ENCODE measurements at places on chromosomes 7 and 10.
A peak's percentile ranks its signal among the peaks of the same experiment; 100 is the strongest.

GRCh38 chr10:24784923-24785322 lies 61.2 kb upstream of the ARHGAP21 start:
- DNase-seq: no peak

GRCh38 chr7:134705716-134706115 lies 59.1 kb downstream of the BPGM start:
- no peak for DNase-seq

DNA sequence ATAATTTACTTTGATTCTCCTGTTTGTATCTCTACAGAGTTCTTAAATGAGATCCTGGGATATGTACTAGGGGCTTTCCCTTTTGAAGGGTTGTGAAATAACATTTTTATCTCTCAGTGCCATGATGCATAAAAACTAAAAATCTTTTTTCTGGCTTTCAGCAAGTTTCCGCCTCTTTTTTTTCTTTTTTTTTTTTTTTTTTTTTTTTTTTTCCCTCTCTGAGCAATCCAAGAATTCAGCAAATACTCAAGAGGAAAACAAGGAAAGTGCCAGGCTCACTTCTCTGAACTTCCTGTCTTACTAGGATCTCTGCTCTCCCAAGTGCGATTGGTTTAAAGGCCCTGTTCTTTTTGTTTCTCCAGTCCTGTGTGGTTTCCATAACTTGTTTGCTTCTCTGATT lies 79.9 kb downstream of the HYCC1 start:
- DNase-seq: no peak

DNA sequence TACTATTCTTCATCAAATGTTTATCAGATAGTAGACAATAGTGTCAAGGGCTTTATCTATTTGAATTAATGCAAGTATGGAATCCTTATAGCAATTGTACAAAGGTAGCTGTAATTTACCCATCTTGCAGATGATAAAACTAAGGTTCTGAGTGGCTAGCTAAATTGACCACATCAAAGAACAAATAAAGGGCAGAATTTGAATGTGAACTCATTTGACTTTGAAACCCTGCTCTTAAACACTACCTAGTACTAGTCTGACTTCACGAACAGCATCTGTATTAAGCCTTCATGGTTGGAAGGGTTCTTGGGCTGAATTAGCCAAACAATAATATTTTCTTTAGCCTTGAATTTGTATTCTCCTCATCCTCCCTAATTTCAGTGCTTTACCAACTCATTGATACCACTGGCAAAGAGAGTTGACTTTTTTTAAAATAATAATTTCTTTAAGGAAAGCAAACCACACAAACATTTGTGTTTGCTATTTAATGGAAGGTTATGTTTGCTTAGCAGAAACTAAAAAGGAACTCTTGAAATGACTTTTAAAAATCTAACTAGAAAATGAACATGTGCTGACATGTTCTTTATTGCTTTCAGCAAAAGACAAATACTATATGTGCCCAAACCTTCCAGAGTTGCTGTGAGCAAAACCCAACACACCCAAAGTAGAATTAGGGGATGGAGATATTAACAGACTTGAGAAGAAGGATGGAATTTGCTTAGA lies 322.6 kb downstream of the RNLS start:
- DNase-seq: peak; percentile 52

DNA sequence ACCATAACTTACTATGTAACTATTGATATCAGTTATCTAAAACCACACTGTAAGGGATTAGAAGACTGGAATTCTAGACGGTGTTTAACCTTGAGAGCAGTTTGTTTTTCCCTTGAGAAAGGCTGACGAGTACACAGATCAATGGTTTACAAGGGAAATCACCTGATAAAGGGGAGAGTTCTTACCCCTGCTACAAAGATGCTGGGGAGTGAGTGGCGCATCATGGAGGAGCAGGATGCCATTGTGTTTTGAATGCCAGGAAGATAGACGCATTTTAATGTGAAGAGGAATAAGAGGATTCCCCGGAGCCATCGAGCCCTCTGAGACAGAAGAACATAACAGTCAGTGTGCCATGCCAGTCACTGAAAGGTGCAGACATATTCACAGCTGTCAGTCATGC lies 145.2 kb downstream of the PKD1L1 start:
- DNase-seq: no peak

GRCh38 chr7:100007887-100008286 lies 7.5 kb upstream of the ZKSCAN1 start:
- no peak for DNase-seq

DNA sequence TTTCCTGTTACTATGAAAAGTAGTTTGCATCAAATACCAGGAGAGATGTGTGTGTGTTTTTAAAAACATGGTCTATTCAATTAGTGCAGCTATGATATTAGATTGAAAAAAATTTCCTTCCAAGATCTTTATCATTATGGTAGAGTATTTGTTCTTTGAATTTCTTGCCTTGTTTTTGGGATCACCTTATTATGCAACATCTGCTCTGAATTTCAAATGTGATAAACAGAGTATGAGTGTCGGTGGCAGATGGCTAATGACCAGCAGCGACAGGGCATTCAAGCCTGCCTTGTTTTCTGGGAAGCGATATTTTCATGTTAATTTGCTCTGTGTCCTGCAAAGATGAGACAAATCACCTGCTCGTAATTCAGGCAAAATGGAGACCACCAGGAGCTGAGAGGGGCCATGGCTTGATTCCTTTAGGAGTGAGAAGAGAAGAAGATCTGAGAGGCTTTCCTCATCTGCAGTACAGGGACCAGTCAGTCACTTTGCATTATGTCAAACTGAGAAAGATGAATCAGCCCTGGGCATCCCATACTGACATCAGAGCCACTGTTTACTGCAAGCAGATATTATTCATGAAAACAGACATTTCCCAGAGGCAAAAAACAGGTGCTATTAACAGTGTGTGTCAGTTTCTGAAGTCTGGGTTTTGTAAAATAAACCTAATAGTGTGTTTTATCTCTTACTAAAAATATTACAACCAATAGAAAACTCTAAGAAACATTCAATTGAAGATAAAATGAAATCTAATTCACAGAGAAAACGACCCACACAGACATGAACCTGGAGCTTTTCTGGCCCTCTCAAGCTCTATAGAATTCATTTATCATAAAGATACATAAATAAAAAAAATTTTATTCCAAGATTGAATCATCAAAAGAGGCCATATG lies 67.6 kb downstream of the CDK6 start:
- peak; percentile 82 for DNase-seq

GRCh38 chr7:117009705-117010361 lies 56.5 kb downstream of the ST7 start:
- peak; percentile 44 for DNase-seq

- no peak for DNase-seq
These were observed 104.6 kb upstream of the CTBP2 start for GRCh38 chr10:125264757-125265578.

GRCh38 chr10:22931948-22932347 lies 4.1 kb downstream of the ARMC3 start:
- peak; percentile 6 for DNase-seq

DNA sequence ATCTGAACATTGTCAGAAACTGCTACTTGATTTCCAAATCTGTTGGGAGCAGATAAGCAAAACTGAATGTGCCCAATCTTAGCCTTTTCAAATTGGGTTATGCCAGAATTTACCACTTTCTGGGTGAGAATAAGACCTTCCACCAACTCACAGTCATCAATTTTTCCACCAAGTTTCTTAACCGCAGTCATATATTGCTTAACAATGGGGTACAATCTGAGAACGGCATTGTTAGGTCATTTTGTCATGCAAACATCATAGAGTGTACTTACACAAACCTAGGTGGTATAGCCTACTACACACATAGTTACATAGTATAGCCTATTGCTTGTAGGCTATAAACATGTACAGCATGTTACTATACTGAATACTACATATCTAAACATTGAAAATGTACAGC lies 16.0 kb downstream of the MRPS33 start:
- no peak for DNase-seq

DNA sequence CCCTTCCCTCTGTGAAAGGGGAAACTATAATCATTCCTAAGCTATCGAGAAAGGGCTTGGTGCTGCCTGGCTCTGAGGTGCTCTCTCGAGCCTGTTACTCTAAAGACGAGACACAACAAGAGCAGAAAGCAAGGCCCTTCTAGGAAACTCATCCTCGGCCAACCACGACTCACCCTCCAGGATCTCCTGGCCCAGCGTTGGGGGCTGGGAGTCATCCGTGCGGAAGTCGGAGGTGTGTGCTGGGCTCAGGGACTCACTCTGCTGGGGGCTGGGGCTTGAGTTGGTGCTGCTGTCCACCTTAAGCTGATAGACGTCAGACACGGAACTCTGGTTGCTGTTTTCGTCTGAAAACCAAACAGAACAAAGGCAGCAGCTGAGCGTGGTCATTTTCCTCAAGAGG lies 17.6 kb upstream of the BAZ1B start:
- no peak for DNase-seq

- no peak for DNase-seq
These were observed 195.7 kb upstream of the STEAP1 start for GRCh38 chr7:89958525-89959068.

DNA sequence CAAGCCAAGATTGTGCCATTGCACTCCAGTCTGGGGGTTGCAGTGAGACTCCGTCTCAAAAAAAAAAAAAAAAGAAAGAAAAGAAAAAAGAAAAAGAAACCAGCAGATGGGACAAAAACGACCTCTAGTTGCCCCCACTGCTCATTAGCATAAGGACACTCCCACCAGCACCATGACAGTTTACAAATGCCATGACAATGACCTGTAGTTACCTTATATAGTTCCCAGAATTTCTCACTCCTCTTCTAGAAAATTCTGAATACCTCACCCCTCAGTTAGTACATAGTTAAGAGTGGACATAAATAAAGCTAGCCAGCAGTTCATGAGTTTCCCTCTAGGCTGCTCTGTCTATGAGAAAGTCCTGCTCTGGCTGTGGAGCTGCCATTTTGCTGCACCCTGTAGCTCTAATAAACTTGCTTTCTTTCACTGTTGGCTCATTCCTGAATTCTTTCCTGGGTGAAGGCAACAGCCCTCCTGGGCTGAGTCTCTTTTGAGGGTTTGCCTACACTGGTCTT lies 276.8 kb upstream of the AKR1E2 start:
- no peak for DNase-seq

GRCh38 chr10:47058961-47059391 lies 147.7 kb downstream of the PTPN20 start:
- no peak for DNase-seq

DNA sequence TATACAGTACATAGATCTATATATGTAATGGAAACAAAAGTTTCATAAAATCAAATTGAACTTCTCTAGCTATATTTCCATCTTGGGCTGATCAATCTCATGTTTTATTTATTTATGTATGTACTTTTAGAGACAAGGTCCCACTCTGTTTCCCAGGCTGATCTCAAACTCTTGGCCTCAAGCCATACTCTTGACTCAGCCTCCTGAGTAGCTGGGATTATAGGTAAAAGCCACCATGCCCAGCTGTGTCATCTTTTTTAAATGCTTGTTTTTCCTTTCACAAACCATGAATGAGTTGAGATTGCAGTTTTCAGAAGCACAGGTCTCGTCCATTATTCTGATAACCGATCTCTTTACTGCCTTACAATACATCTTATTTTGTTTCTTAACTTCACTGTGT lies 400.9 kb downstream of the KCNMA1 start:
- no peak for DNase-seq

DNA sequence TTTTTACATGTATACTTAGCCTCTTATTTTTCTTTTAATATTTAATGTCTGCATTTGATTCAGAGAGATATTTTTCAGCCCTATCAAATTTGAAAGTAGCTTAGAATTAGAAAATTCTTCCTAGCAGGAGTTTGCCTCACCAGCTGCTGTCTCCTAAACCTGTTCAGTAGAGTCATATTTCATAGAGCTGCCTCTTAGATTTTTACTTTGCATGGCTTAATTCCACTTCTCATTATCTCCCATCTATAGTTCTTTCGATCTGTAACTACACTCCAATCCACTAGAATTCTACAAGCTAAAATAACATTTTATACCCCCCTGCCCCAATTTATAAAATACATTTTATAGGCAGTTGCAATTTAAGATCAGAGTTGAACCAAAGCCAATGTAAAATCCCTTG lies 227.0 kb downstream of the ANK3 start:
- no peak for DNase-seq

GRCh38 chr10:7605565-7606295 lies 61.0 kb downstream of the ITIH5 start:
- DNase-seq: no peak

GRCh38 chr7:135910393-135911036 lies 66.6 kb downstream of the MTPN start:
- no peak for DNase-seq

GRCh38 chr10:84256510-84257342 lies 11.9 kb downstream of the RGR start:
- DNase-seq: peak; percentile 49

GRCh38 chr7:127392182-127392565 lies 334 bp downstream of the ZNF800 start:
- DNase-seq: peak; percentile 86

DNA sequence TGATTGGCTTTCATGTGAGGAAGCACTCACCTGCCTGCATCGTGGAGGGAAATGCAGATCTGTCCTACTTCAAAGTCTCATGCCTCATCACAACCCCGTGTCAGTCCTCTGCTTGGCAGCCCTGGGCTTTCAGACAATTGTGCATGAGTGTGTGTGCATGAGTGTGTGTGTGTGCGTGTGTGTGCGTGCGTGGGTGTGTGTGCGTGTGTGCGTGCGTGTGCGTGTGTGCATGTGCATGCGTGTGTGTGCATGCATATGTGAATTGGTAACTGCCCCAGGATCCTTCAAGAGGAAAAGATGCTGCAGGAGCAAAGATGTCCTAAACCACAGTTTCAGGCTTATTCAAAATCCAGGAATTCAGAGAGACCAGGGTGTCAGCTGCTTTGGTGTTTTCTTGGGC lies 71.3 kb downstream of the LANCL2 start:
- DNase-seq: no peak

DNA sequence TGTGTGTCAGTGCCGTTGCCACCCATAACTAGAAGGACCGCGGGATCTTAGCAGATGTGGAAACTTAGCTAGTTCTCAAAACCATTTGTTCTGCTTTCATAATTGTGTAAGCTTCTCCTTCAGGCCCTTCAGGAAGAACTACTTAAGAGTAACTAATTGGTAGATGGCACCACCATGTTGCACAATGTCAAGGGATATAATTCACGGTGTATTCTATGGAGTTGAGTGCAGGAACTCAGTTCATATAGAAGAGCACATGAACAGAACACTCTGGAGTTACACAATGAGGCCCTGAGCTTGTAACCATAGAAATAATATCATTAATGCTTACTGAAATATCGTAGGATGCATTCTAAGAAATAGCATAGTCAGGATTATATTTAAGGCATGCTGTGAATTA lies 126.5 kb upstream of the GAD2 start:
- DNase-seq: no peak

DNA sequence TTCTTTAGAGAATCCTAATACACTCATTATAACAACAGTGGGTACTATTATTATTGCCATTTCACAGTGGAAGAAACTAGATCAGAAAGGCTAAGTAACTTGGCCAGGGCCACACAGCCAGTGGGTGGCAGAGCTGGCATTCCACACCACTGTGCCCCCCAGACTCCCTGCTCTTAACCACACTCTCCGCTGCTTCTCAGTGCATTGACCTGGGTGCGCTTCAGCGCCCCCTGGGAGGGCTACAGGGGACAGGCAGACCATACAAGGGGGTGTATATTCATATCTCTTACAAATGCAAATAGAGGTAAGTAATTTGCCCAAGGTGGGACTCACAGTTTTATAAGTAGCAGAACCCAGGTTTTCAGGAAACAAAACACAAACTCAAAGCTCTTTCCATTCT lies 77.0 kb upstream of the NMT2 start:
- peak; percentile 61 for DNase-seq
